ENCODE measurements at places on chromosomes 4 and X.

GRCh38 chr4:76209881-76210280 lies 3.7 kb downstream of the SCARB2 start:
- no peak for DNase-seq

DNA sequence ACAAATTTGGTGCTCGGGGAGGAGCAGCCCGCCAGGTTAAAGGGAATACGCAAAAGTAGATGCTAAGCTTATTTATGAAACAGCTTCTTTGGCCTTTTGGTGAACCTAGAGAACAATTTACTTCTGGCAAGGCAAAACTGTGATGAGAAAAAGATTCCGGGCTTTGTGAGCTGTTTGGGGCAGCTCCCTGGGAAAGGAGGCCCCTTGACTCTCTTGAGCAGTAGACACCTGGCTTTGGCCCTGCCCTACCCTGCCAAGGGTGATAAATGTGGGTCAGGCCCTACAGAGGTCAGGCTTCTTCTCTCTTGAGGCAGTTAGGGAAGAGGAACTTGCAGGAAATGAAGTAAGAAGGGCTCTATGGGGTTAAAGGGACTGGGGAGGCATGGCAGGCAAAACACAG lies 509.6 kb downstream of the MID1IP1 start:
- DNase-seq = no peak

DNA sequence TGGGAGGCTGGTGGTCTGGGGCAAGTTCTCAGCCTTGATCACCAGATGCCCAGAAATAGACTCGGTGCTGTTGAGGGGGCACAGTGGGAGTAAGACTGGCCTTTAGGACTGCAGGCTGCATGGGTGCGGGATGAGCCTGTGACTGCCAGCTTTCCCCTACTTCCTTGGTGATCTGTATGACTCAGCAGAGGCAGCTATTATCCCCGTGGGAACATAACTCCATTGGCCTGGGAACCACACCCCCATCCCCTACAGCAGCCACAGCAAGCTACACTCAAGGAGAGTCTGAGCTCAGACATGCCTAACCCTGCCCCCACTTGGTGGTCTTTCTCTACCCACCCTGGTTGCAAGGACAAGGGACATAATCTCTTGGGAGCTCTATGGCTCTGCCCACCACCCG lies 20.6 kb downstream of the CLIC2 start:
- DNase-seq = no peak

- DNase-seq = no peak
Observed at GRCh38 chrX:87571964-87572363, 54.4 kb downstream of the KLHL4 start.

DNA sequence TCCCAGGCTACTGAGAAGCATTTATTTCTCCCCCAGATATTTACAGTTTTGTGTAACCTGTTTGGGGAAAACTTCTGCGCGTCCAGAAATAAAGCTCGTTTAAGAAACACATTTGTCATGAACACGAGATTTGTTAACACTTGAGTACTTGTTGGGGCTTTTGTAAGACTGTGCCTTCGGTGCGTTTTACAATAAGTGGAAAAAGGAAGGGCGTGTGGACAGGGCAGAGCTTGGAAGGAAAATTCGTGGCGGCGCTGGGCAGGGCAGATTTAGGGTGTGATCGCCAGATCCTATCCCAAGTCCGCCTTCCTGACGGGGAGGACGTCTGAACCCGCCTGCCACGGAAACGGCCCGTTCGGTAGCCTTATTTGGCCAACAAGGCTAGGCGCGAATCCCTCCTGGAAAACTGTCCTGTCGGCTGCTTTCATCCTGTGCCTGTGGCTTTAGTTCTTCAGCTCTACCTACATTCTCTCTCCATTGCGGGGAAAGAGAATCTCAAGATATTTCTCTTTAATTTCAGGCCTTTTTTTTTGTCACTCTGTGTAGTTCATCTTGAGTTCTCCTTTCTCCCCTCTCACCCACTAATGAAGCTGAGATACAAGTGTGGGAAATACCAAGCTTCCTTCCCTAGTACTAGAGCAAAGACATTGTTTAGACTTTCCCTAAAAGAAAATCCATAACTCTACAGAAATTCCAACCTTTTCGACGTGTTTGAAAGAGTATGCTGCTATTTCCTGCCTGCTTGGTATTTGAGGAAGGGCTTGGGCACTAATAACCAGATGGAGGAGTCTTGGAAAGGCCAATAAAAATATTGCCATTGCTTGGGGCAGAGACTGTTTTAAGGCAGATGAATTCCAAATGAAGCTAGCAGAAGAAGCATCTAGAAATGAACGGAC lies 982 bp downstream of the PDLIM5 start:
- no peak for DNase-seq

- no peak for DNase-seq
Observed at GRCh38 chr4:33941854-33942253, 2302.5 kb downstream of the ARAP2 start.

- DNase-seq = no peak
Observed at GRCh38 chr4:151743128-151743854, 17.5 kb downstream of the GATB start.

- no peak for DNase-seq
Observed at GRCh38 chrX:7926501-7926900, 712 bp downstream of the PNPLA4 start.

- DNase-seq = no peak
Observed at GRCh38 chr4:126697748-126698147, 935.0 kb upstream of the INTU start.

GRCh38 chr4:54548098-54548620 lies 109.6 kb upstream of the KIT start:
- DNase-seq = no peak

GRCh38 chr4:67765401-67765800 lies 11.2 kb upstream of the GNRHR start:
- DNase-seq = no peak

- DNase-seq = no peak
Observed at GRCh38 chr4:163606896-163607691, 112.6 kb downstream of the TMA16 start.

GRCh38 chr4:1519787-1520661 lies 113.8 kb upstream of the NKX1-1 start:
- no peak for DNase-seq

- DNase-seq = no peak
Observed at GRCh38 chr4:158861766-158862165, 92.9 kb downstream of the FNIP2 start.

DNA sequence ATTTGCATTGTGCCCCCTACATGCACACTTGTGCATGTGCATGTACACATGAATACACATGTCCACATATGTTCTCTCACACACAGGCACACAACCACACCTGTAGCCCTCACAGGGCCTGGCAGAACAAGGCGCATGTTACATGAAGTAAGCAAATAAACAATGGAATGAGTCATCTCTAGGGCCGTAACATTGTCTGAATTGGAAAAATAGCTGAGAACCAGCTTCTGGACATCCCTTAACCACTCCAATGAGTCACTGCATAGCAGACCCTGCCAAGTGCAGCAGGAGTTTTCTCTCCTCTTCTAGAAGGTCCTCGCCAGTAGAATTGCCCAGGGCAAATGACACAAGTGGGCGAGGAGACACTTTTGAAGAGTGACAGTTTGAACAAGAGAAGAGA lies 66.1 kb downstream of the MAGEA10 start:
- DNase-seq = no peak

DNA sequence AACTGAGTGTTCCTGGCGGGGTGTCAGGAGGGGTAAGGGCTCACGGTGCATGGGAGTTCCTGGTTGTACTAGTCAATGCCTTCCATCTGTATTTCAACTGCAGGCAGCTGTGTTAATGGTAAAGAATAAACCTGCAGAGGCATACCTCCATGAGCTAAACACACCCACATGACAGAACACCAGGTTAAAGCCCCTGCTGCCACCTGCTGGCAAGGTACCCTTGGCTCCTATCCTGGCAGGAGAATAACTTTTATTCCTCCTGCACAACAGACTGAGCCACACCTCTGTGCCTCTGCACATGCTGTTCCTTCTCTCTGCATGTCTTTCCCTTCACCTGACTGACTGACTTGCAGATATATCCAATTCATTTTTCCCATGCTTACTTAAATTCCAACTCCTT lies 11.1 kb downstream of the ITIH6 start:
- DNase-seq = no peak

- no peak for DNase-seq
Observed at GRCh38 chr4:84574069-84574720, 8.7 kb upstream of the CDS1 start.

DNA sequence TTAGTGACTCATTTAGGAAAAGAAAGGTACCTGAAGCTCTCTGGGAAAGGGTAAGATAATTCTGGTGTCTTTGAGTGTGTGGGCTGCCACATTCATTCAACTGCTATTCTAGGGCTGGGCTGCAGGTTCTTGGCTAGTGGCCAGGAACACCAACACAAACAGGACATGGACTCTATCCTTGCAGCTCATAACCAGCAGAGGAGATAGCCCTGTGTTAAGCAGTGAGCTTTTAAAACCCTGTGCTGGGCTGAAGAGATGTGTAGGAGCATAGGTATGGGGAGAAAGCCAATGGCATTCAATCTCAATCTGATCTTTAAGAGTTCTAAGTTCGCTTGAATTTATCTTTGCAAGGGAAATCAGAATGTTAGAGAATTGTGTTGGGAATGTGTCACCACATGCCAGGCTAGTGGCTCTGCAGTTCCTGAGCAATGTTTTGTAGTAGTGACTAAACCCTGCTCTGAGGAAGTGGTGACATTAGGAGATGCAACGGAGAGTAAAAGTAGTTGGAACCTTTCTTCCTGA lies 39.2 kb downstream of the SGMS2 start:
- DNase-seq = no peak

DNA sequence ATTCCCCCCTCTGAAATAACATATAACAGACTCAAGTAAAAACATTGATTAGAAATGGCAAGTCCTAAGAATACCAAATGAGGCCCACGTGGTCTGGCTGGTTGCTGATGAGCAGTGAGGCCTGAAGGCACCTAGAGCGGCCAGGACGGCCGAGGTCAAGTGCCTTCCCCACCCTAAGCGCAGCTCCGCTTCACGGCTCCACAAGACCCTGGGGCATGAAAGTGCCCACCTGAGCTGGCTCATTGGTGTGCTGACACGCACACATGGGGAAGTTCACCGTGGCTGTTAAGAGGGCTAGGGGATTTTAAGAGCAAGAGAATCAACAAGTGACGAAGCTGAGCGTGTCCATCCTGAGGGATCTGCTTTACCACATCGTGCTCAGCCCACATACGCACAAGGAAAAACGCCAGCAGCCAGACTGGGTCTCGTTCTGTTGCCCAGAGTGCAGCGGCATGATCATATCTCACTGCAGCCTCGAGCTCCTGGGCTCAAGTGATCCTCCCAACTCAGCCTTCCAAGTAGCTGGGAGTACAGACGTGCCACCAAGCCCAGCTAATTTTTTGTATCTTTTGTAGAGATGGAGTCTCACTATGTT lies 22.4 kb downstream of the DCTD start:
- no peak for DNase-seq

DNA sequence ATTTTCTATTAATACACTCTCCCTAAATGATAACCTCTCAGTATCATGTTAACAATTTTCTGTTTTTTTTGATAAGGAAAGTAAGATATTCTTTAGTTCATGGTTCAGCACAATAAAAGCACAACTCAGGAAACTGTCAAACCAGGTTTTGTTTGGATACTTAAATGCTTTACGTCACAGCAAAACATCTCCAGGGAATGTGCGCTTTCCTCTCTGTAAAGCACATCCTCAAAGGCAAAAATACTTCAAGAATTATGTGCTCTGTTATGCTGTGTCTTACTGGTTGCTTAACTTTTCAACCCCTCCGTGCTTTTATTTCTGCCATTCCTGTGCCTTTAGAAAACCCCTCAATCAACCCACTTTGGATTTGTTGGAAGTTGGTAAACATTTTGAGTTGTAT lies 27.8 kb downstream of the SNX25 start:
- no peak for DNase-seq

Measured in stimulated activated CD8-positive, alpha-beta memory T cell treated with anti-CD3 and anti-CD28 coated beads, Interleukin-2, amount 100 ng/mL, for 1 hour (primary cell).